ENCODE measurements at places on chromosomes 2 and 18.
A peak's percentile ranks its signal among the peaks of the same experiment; 100 is the strongest.

DNA sequence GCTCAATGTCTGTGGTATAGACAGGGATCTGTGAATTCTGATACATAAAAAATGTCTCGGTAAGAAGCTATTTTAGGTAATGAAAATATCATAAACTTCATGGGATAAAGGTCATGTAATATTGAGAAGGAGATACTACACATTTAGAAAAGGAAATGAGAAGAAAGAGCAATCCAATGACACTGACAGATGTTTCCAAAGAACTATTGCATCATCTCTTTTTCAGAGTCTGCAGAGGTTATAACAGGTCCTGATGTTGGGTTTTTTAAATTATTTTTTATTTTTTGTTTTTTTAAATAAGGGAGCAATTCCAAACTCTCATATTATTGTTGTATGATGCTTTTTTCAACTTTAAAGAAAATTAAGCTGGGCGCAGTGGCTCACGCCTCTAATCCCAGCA is 176.9 kb downstream of the KCNH7 start:
- no peak for DNase-seq

GRCh38 chr2:96856776-96857666 is 795 bp downstream of the ANKRD39 start:
- DNase-seq: peak; percentile 21

DNA sequence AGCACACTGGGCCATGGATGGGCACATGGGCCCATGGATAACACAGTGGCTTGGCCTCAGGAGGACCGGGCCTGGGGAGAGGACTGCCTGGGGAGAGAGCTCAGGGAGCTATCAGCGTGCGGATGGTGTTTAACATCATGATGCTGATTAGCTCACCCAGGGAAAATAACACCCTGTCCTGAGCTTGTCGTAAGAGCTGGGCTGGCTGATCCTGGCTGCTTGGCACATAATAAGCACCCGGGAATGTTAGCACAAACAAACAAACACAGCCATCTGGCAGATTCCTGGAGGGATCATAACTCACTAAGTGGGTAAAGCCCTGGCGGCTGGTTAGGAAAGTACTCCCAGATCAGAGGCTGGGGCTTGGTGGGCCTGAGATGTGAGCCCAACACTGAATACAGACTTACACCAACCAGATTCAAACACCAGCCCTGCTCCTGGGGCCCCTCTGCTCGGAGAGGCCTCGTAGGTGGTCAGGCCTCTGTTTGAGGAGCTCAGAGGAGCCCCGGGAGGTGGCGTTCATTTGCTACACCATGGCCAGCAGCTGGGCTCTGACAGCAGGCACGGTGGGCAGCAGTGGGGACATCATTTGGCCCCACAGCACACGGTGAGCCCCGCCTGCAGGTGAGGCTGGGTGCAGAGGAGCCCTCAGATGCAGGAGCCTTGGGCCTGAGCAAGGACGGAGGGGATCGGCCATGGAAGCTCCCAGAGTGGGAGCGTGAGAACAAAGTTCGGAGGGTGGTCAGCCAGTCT is 193.4 kb upstream of the HDAC4 start:
- DNase-seq: no peak

- DNase-seq: no peak
Measured at GRCh38 chr2:191516260-191516659, 161.7 kb upstream of the NABP1 start.

GRCh38 chr2:163455815-163456214 is 280.0 kb downstream of the FIGN start:
- DNase-seq: no peak

- DNase-seq: no peak
Measured at GRCh38 chr18:5746844-5747243, 148.5 kb downstream of the TMEM200C start.

DNA sequence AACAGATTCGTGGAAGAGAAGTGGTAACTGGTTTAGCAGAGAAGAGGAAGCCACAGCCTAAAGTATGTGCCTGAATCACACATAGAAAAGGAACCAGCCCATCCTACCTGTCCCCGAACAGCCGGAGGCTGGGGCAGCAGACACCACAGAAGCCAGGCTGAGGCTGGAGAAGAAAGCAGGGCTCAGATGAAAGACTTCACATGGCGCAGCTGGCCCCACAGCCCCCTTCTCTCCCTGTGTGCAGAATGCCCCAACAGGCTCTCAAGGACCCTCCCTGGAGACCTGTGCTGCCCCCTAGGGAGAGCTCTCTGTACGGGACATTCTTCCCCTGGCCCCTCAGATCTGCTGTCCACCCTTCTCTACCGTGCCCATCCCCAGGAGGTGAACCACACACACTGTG is 83.5 kb upstream of the RAB12 start:
- no peak for DNase-seq

GRCh38 chr18:73214970-73215369 is 347.2 kb upstream of the NETO1 start:
- DNase-seq: no peak

DNA sequence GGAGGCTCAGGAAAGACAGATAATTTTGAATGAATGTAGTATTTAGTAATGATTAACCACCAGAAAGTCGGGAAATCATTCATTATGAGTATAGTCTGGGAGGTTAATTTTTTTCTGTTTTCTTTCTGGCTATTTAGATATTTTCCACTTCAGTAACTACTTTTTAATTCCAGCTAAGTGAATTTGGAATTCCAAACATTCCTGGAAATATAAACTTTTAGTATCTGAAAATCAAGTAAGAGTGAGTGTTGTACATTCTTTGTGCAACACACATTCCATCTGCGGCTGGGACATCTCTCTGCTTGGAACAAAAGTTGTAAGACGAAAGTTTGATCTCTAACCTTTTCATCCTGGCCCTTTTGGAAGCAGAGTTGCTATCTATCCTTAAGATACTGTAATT is 275.7 kb upstream of the SPRED2 start:
- DNase-seq: peak; percentile 4

- no peak for DNase-seq
Measured at GRCh38 chr18:46722051-46722450, 34.8 kb downstream of the ST8SIA5 start.

- DNase-seq: peak; percentile 35
Measured at GRCh38 chr2:69298862-69299261, 88.2 kb downstream of the GFPT1 start.

- DNase-seq: no peak
Measured at GRCh38 chr18:46268671-46269070, 164.5 kb downstream of the HAUS1 start.

DNA sequence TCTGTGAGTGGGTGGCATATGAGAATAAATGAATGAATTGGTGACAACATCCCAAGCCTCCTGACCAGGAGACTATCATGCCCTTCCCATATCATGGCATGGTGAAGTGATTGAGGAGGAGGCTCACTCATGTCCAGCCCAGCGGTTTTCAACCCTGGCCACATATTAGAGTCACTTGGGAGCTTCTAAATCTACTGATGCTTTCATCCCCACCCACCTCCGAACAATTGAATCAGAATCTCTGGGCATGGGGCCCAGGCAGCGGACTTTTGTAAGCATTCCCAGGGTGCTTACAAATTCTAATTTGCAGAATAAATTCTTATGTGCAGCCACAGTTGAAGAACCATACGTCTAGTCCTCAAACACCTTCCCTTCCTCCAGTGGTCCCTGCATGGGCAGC is 81.7 kb upstream of the SEC11C start:
- peak; percentile 88 for DNase-seq

DNA sequence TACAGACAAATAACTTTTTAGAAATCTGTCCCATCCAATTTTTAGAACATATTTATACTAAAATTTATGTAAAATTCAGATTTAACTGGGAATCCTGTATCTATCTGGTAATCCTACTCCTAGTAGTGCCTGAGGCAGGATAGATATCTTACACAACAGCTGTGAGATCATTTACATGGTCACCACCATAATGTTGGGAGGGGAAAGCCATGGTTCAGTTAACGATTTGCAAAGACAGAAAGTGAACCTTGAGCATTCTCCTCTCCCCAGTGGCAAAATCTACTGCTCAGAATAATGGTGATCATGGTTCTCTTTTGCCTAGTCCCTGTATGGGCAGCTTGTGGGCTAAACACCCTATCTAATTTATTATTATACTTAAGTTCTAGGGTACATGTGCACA is 7.7 kb upstream of the TMEM247 start:
- no peak for DNase-seq

DNA sequence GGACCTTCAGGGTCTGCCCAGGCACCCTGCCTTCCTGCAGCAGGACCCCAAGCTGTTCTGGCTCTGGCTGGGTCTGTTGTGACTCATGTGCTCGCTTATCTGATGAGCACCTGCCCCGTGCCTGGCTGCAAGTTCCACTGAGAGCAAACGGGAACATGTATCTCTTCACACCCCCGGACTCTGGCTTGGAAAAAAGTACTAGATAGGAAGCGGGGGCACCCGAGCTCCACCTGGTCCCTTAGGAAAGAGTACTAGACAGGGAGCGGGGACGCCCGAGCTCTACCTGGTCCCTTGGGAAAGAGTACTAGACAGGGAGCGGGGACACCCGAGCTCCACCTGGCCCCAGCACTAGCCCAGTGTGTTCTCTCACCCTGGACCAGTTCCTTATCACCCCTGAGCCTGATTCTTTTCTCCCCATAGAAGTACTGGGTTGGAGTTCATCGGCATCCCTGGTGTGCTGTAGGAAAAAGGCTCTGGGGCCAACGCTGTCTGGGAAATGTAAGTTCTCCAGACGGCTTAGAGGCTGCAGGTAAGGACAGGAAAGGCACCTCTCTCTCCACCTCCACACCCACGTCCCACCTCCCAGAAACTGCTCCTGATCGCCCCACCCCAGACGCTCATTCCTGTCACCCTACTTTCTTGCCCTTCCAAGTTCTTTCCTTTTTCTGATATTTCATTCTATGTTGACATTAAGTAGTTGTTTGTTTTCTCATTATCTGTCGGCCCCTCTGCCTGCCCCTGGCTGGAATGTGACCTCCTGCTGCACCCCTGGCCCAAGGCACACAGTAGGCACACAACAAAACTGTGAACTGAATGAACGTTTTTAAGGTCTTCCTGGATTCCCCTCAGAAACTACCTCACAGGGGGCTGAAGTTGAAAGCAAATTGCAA is 40.2 kb downstream of the HDAC4 start:
- no peak for DNase-seq

- DNase-seq: peak; percentile 85
Measured at GRCh38 chr2:206971805-206972204, 32.5 kb downstream of the CPO start.

GRCh38 chr18:40437517-40437916 is 1517.5 kb upstream of the PIK3C3 start:
- DNase-seq: no peak

- peak; percentile 30 for DNase-seq
Measured at GRCh38 chr2:102520801-102521200, 47.8 kb downstream of the SLC9A4 start.

- DNase-seq: no peak
Measured at GRCh38 chr2:237673130-237674001, 46.0 kb downstream of the LRRFIP1 start.

DNA sequence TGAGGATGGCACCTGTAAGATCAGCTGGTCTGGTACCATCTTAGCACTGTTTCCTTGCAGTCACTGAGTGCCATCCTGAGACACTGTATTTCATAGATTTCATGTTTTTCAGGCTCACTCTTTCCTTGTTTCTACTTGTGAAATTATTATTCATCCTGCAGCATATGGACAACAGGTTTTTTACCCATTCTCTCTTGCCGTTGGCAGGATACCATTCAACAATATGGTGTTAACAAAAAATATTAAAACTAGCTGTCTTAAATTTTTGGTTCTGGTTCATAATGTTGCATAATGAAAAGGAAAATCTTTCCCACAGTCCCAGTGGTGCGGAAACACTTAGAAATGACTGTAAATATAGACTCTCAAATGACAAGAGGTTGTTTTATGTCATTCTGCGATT is 23.1 kb upstream of the ATG16L1 start:
- no peak for DNase-seq

- no peak for DNase-seq
Measured at GRCh38 chr2:211367711-211368110, 811.3 kb downstream of the CPS1 start.

GRCh38 chr2:165562233-165562632 is 92.7 kb downstream of the CSRNP3 start:
- no peak for DNase-seq

DNA sequence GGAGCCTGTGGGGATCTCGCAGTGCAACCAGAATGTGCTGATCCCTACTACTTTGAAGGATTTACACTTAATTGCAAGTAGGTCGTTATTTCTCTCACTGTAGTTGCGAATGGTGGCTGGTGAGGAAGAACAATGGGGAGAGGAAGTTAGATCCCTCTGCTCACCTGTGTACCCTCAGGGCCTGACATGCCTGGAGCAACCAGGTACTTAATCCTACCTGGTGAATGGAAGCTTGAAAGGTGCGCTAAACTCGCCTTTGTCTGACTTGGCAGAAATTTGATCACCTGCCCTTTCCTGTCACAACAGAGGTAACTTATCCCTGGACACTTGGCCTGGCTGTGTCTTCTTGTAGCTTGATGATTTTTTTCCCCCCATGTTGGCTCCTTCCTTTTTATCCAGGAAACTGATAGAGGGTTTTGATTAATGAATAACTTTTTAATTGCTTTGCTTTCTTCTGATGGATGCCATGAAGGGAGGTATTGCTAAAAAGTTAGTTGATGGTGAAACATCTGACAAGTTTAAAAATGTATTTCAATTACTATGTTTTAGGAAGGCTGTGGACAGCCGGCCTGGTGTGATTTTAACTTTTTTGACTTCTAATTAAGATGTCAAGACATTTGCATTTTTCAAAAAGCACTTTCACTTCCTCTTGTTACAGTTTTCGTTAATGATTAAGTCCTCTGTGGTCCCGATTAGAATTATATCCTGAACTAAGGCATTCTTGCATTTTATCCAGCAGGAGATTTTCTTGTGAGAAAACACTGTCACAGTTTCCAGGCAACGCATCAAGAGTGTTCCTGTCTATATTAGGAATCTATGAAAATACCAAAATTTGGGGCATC is 9.2 kb downstream of the SGPP2 start:
- DNase-seq: no peak

DNA sequence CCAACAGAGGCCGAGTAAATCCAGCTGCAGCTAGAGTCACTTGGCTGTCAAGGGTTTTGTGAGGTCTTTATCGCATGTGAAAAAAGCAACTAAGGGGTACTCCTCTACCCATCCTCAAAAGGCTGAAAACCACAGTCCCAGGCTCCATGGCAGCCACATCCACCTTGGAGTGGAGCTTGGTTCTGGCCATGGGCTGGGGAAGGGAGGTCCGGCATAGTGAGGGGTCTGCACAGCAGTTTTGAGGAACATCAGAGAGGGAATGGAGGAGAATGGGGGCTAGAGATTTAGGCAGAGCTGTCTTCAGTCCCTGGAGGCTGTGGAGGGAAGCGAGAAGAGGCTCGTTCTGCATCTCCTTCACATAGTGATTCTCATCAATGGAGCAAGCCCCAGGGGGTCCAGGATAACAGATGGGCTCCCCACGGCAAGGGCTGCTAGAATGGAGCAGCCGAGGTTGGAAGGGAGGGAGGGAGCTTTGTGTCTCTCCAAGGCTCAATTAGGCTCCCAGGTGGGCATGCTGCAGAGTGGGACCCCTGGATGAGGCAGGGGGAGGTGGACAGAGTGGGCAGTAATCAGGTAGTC is 21.0 kb downstream of the MROH2A start:
- DNase-seq: no peak

DNA sequence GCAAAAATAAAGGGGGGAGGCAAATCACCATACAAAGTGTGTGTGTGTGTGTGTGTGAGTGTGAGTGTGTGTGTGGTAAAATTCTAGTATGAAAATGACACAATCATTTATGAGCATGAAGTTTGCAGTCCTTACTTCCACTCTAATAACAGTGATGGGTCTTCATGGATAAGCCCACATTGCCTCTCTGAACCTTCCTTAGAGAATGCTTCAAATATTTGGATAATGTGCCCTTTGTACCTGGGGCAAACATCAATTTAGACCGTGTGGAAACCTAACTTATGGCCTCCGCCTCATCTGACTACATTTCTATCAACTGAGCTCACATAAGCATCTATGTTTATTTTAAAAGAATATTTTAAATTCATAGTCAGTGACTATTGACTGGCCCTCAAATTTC is 3.7 kb downstream of the SCN9A start:
- DNase-seq: no peak

Data from fibroblast of the aortic adventitia (primary cell).